ENCODE measurements at places on chromosomes 12 and 14.

GRCh38 chr14:57982804-57983634, 117.1 kb upstream of the SLC35F4 start:
- DNase-seq, result no peak

- DNase-seq, result no peak
These were observed 34.5 kb downstream of the PLCZ1 start for GRCh38 chr12:18703321-18703720.

DNA sequence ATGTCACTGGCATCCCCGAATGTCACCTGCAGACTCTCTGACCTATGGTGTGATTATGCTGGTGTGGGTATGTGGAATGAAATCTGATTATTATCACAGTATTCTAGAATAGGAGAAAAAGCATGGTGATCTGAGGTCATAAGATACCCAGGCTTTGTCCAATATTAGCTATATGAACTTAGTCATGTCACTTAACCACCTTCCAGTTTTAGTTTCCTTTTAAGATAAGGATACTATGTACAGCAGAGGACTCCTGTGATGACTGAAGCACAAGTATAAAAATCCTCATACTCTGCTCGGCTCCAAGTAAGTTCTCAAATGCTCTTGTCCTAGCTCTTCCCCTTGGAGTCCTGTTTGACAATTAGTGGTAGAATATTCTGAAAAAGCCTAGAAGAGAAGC, 2.8 kb downstream of the GNS start:
- no peak for DNase-seq

DNA sequence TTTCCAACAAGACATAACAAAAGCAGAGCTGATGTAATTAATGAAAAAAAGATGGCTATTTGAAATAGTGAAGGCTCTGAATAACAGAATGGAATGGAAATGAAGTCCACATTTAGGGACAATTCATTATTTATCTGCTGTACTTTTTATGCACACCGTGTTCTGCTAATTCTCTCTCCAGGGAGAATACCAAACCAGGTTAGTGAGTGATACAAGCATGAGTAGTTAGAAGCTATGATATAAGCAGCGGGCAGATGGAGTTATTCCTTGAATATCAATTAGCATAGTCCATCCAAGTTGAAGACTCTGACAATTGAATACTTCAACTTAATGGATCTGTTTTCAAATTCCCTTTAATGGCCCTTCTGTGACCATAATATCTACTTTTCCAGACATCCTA, 162.1 kb upstream of the TMTC2 start:
- DNase-seq, result no peak

GRCh38 chr14:94394025-94394493, 5.7 kb upstream of the SERPINA1 start:
- no peak for DNase-seq

DNA sequence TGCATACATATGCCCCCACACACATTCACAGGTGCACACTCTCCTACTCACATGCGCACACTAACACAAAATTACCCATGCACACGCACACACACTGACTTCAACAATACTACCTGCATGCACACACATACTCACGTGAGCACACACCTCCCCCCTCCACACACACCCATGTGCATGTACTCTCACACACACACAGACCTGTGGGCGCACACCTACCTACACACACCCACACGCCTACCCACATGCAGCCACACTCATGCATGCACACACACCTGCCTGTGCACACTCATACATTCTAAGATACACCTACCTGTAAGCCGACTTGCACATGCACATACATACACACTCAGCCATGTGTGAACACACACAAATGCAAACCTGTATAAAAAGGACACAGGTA, 97.3 kb upstream of the GSC start:
- no peak for DNase-seq

GRCh38 chr12:110917467-110917866, 2.9 kb downstream of the MYL2 start:
- DNase-seq, result peak; percentile 86

DNA sequence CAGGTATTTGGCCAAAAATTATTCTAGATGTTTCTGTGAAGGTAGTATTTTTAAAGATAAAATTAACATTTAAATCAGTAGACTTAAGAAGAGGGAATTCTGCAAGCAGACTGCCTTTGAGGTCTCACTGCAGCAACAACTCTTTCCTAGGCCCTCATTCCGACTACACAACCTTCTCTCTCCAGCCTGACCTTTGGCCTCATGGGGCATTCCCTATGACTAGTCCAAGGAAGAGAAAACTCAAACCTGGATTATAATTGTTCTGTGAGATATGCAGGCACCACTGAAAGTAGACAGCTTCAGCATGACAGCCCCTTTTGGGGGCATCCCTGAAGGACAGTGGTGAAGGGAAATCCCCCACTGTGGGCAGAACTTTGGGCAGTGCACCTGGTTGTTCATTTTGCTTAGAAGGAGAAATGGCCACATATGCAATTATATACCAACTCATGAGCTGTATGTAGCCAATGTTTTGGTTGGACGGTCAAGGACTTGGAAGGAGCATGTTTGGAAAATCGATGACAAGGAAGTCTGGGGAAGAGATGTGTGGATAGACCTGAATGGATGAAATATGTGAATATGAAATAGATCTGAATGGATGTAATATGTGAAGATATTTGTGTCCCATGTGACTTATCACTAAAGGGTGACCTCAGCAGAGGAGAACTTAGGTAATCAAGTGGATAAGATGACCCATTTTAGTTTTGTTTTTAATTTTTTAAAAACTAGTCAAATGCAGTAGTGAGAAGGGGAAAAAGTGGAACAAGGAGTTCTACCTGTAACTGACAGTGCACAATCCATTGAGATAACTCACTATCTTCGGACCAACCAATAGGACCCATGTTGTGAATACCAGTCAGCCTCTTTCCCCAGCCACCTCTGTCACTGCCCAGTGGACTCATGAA, 233.3 kb upstream of the FOXN3 start:
- DNase-seq, result no peak

GRCh38 chr14:59055439-59056045, 132.9 kb upstream of the DAAM1 start:
- DNase-seq, result peak; percentile 57

GRCh38 chr12:32134101-32134888, 27.6 kb downstream of the BICD1 start:
- DNase-seq, result peak; percentile 68

- DNase-seq, result no peak
These were observed 15.5 kb downstream of the GPR68 start for GRCh38 chr14:91229005-91229382.

GRCh38 chr12:43807386-43807785, 1.3 kb upstream of the TWF1 start:
- DNase-seq, result no peak

DNA sequence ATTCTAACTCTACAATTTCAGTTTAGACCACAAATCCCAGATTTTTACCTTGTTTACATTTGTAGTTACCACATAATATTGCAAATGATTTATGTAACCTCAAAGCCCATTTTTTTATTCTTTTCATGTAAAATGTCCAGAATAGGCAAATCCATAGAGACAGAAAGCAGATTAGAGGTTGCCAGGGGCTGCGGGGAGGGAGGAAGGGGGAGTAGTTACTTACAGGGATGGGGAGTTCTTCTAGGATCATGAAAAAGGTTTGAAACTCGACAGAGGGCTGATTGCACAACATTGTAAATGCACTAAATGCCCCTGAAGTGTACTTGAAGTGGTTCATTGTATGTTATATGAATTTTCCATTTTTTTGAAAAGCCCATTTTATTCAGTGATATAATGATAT, 66.5 kb downstream of the PPP2R5C start:
- DNase-seq, result no peak

- DNase-seq, result no peak
These were observed 3.7 kb downstream of the MAX start for GRCh38 chr14:65098586-65098985.

GRCh38 chr12:122238861-122239260, 13.0 kb upstream of the DIABLO start:
- no peak for DNase-seq

DNA sequence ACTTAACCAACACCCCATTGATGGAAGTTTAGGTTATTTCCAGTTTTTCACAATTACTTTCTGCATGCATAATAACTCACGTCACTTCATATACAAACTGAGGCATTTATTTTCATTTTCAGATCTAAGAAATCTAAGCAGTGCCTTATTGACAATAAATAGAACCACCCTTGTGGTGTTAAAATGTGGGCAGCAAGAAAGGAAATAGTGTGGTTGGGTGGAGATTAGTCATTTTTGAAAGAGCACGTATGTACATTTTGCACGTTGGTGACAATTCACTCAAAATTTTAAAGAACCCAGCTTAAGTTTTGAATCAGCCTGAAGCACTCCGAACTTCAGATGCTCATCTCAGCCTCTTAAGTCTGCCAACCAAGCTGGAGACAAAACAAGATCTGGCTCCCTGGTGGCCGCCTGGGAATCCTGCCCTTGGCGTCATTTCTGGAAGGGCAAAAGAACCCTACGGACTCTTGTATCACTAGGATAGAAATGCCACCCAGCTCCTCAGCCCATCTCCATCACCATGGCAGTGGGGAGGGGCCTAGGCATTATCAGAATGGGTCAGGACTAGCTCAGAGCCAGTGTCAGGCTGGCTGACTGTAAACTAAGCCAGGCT, 89.5 kb upstream of the BCL2L14 start:
- peak; percentile 77 for DNase-seq

- no peak for DNase-seq
These were observed 798 bp upstream of the RASAL1 start for GRCh38 chr12:113136128-113136989.

- no peak for DNase-seq
These were observed 774.9 kb upstream of the NOVA1 start for GRCh38 chr14:27372771-27373170.

DNA sequence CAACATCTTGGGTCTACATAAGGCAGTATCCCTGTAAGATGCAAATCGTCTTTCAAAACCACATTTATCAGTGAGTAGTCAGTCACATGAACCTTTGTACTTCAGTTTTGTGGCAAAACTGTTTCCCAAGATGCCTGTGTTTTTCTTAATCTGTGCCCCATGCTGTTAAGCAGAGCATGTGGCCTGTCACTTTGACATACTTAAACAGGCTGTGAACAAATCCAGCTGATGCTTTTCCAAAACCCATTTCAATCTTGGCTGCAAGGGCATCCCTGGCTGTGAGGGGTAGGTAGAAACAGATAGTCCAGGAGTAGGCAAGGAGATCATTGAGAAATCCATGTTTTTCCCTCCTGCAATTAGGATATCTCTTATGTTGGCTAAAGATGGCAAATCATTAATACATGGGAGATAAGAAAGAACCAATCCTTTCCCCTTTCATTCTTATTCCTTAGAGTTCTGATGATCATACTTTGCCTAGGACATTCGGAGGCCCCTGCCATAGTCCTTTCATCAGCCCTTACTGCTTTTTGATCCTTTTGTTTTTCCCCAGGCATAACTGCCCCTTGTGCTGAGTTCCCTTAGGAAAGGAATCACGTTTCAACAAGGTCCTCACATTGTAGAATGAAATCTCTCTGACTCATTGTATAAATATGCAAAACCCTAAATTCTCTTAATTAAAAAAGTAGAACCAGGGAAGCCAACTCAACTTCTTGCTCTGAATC, 121.1 kb upstream of the EEA1 start:
- DNase-seq, result peak; percentile 72

- no peak for DNase-seq
These were observed 33.1 kb downstream of the ITPK1 start for GRCh38 chr14:93082576-93083001.

DNA sequence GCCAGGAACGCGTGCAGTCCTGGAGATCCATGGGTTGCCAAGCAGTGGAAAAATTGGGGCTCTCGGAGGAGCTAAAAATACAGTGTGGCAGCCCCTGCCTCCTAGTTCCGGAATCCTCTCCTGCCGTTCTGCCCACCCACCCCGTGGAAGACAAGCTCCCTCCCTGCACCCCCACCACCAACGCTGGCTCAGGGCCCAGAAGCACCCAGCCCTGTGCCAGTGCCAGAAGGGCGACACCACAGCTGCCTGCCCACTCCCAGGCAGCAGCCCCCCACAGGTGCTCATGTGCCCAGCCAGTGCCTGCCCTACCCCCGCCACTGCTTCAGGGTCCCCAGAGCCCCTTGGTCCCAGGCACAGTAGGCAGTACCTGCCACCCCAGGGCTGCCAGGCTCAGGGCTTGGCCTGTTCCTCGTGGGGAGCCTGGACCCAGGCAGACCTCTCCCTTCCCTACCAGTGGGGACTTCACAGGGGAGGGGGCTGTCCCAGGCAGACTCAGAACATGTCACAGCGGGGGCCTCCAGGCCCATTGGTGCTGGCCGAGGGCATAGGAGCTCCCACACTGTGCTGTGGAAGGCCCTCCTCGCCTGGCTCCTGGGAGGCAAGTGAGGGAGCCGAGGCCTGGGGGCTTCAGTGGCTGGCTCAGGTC, 7.4 kb downstream of the INF2 start:
- DNase-seq, result no peak

- DNase-seq, result no peak
These were observed 30.4 kb upstream of the PLEK2 start for GRCh38 chr14:67442139-67442906.

DNA sequence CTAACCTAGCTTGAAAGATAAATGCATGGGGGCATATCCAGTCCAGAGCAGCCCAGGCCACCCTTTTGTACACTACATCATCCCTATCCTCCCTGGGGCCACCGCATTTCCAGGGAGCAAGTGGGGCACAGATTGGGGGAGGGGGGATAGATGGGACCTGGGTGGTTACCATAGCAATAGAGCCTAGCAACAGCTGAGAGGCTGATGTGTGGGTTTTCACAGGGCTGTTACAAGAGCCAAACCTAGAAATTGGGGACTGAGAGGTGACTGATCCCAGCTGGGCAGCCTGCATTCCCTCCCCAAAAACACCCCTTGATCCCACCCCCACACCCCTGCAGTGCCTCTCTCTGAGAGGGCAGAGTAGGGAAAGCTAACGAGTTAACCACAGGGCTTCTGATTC, 3.7 kb upstream of the ZNF384 start:
- no peak for DNase-seq

DNA sequence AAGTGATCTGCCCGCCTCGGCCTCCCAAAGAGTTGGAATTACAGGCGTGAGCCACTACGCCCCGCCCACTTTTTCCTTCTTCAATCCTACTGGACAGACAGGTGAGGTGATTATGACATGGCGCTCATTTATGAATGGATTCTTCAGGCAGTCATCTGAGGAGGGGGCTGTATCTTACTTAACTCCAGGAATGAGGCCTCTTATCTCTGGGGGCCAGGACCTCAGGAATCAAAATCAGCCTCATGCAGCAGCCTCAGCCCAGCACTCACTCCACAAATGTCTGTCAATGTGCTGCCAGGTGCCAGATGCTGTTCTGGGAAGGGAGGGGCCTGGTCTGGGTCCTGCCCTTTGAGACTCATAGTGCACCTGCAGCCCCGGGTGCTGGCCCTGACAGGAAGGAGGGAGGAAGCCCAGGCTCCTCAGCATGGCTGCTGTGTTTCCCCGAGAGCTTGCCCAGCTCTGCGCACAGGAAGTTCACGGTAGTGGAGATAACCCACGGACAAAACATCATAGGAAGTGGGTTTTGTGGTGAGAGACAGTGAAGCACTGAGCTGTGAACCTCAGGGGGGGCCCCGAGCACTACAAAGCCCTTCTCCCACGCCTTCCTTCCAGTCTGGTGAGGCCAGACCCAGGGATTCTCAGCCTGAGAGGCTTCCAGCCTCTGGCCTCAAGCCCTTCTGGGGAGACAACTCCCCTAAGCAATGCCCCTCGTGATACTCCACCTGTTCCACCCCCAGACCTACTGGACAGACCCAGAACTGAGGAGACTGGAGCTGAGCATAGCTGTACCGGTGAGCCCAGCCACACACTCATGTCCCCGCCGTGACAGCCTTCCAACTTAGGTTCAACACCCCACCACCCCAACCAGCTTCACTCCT, 22.3 kb downstream of the GALNT6 start:
- no peak for DNase-seq
